ENCODE measurements at places on chromosomes 6 and 20.
A peak's percentile ranks its signal among the peaks of the same experiment; 100 is the strongest.

GRCh38 chr6:129786548-129786947 is 74.6 kb downstream of the TMEM244 start:
- DNase-seq, result no peak

DNA sequence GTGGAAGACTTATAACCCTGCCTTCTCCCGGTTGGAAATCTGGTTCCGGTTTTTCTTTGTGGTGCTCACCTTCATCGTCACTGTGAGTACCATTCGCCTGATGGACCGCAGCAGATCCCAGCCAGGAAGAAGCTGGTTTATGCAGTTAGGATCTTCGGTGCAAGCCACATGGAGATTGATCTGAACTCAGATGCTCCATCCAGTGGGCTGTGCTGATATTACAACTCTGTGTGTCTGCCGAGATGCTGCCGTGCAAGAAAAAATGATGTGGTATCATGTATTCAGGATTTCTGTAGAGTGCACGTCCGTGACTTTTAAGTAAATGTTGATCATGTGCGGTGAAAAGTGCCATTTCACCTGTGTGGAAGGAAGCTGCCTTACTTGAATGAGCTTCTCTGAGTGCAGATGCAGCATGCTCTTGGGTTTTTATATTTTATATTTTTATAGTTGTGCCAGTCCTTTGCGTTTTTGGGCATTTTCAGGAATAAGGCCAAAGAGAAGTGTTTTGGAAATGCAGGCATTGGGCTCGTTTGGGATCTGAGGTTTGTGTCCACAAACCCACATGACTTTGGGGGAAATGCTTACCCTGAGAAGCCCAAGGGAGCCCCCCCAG is 39.2 kb downstream of the DYNLT1 start:
- DNase-seq, result peak; percentile 49

GRCh38 chr6:142810952-142811514 is 133.9 kb downstream of the HIVEP2 start:
- DNase-seq, result no peak

DNA sequence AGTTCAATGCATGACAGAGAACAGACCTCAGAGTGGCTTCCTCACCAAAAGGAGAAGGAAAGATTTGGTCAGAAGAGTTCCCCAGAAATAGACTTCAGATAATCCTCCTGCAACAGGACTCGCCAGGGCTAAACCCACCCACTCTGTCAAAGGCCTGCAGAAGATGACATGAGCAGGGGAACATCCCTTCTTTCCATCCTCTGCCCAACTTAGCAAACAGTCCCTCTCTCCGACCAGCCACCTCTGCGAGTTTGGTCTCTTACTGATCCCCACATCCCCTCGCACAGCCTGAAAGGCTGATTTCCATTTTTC is 7.5 kb downstream of the NFATC2 start:
- DNase-seq, result peak; percentile 36

DNA sequence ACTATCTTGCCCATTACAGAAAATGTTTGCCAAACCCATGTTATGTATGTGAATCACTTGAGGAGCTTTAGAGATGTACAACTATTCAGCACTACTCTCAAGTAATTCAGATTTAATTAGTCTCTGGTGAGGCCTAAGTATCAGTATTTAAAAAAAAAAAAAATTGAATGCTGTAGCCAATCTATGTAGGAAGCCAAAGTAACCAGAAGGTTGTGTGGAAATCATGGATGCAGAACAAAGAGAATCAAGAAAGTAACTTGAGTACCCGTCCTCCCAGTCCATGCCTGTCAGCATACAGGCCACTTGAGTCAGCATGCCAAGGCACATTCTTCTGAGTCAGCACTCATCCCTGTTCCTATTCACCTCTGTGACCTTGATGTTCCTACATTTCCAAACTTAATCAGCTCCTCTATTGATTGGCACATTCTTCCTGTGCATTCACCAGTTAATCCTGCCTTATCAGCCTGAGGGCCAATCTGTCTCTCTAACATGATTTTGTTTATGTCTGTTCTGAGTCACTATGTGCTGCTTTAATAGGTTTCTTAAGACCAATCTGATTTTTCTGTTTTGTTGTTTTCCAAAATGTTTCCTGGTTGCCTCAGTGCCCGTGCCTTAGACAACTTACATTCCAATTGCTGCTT is 165.6 kb downstream of the KCNQ5 start:
- no peak for DNase-seq

- DNase-seq, result no peak
Measured at GRCh38 chr20:24684956-24685691, 215.7 kb downstream of the SYNDIG1 start.

GRCh38 chr20:497979-498378 is 35.6 kb upstream of the TBC1D20 start:
- DNase-seq, result no peak

GRCh38 chr20:48765359-48765758 is 62.4 kb downstream of the PREX1 start:
- DNase-seq, result no peak

DNA sequence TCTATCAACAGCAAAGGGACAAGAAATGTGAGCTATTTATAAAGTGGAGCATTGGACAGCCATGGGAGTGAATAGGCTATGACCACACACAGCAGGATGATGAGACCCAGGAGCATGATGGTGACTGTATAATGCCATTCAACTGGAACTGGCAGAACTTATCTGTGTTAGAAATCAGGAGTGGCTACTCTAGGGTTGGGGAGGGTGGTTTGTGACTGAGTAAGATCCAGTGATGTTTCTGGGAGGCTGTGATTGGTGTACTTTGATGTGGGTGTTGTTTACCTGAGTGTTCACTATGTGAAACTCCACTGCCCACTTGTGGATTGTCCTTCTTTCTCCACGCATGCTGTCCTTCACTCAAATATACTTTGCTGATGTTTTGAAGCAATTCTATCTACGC is 11.5 kb upstream of the HLA-B start:
- no peak for DNase-seq

GRCh38 chr6:38871741-38872568 is 156.8 kb downstream of the DNAH8 start:
- DNase-seq, result peak; percentile 50

DNA sequence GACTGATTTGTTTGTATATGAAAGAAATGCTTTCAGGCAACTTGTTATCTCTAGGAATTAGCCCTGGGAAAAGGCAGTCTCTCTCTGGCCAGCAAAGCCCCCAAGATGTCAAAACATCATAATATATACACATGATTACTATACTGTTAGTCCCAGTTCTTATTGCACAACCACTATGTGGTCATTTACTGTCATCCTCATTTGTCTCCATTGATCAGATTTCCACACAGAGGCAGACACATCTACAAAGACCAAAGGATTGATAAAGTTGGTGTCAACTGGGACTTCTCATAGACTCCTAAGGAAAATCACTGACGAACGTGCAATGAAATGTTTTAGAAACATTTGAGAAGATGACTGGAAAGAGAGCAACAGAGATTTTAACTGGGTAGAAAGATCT is 71.9 kb upstream of the POPDC3 start:
- DNase-seq, result no peak

- no peak for DNase-seq
Measured at GRCh38 chr6:30483677-30484279, 5.5 kb upstream of the HLA-E start.

- no peak for DNase-seq
Measured at GRCh38 chr6:124577734-124578281, 384.4 kb upstream of the RNF217 start.

GRCh38 chr20:1212607-1213396 is 9.5 kb downstream of the C20orf202 start:
- DNase-seq, result peak; percentile 48

DNA sequence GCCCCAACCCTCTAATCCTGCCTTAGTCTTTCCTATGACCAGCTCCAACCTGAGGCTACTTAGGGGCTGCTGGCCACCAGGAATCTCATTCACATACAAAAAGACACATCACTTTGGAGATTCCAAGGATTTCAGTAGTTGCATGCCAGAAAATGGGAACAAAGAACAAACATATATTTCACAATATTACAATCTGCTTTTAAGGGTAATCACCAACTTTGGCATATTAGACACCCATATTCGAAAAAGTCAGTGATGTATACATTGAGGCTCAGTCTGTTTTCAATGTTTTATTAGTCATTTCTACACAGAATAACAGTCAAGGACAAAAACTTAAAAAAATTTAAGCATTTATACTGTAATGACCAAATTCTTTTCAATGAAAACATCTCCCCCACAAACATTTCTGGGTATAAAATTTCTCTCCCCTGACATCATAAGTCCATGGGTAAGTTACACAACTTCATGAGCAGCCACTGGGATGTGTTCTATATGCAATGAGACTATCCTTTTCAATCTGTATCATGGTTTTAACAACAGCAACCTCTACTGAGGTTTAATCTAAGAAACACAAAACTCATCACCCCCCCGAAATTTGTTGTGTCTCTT is 103.5 kb downstream of the MAP7 start:
- DNase-seq, result no peak

DNA sequence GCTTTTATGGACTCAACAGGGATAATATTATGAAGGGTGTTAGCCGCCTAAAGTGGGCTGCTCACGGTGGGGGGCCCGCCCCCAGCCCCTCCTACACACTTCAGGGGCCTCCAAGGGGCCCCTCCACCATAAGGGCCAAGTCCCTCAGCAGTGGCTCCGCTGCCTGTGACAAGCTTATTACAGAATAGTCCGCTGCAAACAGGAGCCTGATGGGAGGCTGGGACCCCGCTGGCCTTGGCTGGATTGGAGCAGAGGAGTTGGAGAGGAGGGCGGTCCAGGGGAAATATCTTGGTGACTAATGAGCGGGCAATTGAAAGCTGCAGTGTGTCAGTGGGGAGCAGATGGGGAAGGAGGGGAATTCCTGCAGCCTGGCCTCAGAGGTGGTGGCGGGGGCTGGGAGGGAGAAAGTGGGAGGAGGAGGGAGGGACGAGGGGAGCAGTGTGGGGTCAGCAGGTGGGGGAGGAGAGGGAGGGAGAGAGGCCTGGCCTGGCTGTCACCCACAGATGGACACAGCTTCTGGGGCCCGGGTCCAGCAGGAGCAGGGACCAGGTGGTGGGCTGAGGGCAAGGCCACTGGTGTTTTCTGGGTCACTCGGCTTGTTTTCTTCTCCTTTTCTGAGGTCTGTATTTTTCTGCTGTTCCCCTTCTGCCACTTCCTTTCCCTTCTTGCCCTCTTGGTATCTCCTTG is 57.6 kb upstream of the FOXP4 start:
- no peak for DNase-seq

GRCh38 chr20:24587384-24588046 is 118.1 kb downstream of the SYNDIG1 start:
- no peak for DNase-seq

GRCh38 chr6:45801471-45802289 is 214.0 kb downstream of the CLIC5 start:
- DNase-seq, result peak; percentile 47

GRCh38 chr6:3366596-3367413 is 90.0 kb downstream of the SLC22A23 start:
- DNase-seq, result no peak
